ENCODE measurements at places on chromosomes 2 and 18.

- no peak for DNase-seq
Measured at GRCh38 chr2:182228741-182229140, 198.1 kb downstream of the PDE1A start.

- DNase-seq = no peak
Measured at GRCh38 chr2:233130481-233131020, 70.4 kb downstream of the INPP5D start.

- no peak for DNase-seq
Measured at GRCh38 chr2:25521665-25522387, 151.6 kb downstream of the DTNB start.

- no peak for DNase-seq
Measured at GRCh38 chr2:128682729-128683284, 364.1 kb upstream of the HS6ST1 start.

- DNase-seq = peak; percentile 90
Measured at GRCh38 chr18:79951545-79952455, at the start of gene SLC66A2. SLC66A2 (minus strand) TSS chr18:79951653; CDS start chr18:79950926, 727 bp downstream.

- DNase-seq = no peak
Measured at GRCh38 chr18:72410399-72410798, 133.7 kb downstream of the CBLN2 start.

- no peak for DNase-seq
Measured at GRCh38 chr2:10331702-10332401, 29.1 kb downstream of the HPCAL1 start.

GRCh38 chr2:51258301-51258700 is 226.4 kb upstream of the NRXN1 start:
- no peak for DNase-seq

DNA sequence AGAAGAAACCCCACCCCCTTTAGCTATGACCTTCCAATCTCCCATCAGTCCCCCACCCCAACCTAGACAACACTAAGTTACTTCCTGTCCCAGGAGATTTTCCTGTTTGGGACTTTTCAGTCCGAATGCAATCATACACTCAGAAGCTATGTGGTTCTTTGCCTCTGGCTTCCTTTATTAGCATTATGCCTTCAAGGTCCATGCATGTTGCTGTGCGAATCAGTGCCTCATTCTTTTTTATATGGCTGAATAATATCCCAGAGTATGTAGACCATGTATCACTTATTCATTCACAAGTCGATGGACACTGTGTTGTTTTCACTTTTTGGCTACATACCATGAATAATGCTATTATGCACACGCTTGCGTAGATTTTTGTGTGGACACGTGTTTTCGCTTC is 292.1 kb upstream of the HDAC4 start:
- no peak for DNase-seq

DNA sequence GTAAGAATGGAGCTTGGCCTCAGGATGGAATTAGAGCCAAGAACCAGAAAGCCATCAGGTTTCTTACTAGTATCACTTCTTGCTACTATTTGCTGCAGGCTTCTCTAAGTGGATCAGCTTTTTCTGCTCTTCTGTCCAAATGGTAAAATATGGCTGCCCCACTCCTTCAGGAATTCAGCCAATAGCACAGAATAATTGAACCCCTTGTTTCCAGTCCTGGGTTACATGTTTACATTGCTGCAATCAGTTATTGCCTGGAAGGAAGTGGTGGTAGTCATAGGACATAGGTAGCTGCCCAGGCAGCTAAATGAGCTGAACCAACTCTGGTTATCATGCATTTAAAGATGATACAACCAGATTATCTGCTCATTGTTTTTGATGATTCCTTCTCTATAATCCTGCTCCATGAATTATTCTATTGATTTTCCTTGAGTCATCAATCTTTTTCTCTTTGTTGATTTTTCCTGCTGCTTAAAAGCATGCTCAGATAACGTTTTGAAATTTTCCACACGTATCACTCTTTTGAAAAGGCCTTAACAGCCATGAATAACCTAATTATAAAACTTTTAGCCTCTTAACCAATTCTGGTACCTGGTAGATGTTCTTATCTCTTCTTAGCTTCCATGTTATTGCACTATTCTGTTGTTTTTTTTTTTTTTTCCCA is 12.6 kb downstream of the AGPS start:
- no peak for DNase-seq

GRCh38 chr2:9296559-9296958 is 89.9 kb downstream of the ASAP2 start:
- DNase-seq = no peak

GRCh38 chr2:54083445-54083844 is 32.0 kb upstream of the ACYP2 start:
- no peak for DNase-seq

- no peak for DNase-seq
Measured at GRCh38 chr2:64637931-64638330, 15.8 kb downstream of the SERTAD2 start.

DNA sequence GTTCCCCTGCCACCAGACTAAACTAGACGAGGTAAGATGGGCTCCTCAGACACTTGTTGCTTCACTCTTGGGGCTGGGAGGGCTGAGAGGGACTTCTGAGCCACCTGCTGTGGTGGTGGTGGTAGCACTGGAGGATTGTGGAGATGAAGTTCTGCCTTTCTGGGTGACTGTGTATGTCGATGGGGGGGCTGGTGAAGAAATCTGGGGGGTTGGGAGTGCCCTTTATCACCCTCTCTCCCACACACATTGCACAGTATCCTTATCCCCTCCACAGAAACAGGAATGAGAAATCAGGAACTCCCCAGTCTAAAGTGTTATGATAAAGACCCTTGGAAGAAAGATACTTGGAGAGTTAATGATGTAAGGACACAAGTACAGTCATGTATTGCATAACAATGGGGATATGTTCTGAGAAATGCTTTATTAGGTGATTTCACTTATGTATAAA is 38.5 kb downstream of the HK2 start:
- no peak for DNase-seq

GRCh38 chr2:190856985-190857384 is 23.6 kb upstream of the GLS start:
- DNase-seq = no peak

GRCh38 chr18:63152096-63152495 is 167.5 kb downstream of the BCL2 start:
- no peak for DNase-seq

GRCh38 chr2:237892478-237892877 is 33.1 kb downstream of the RAMP1 start:
- no peak for DNase-seq

- DNase-seq = no peak
Measured at GRCh38 chr2:60880643-60881046, 729 bp upstream of the REL start.

GRCh38 chr2:226643030-226643945 is 156.3 kb downstream of the IRS1 start:
- no peak for DNase-seq

DNA sequence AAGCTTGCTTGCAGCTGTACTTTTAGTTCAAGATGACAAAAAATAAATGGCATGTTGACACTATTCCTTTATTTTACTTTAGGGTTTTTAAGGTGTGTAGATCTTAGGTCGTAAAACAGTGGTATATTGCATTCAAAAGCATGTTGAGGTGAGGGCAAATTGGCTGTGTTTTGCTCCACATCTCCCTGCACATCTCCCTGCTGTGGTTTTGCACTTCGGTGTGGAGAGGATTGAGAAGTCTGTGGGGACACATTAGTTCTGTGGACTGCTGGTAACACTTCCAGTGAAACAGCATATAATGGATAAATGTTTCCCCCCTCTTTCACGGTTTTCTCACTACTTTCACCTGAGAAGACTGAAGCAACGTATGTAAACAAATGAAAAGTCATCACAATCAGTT is 25.1 kb downstream of the C2orf74 start:
- DNase-seq = no peak

- no peak for DNase-seq
Measured at GRCh38 chr2:3457524-3458395, 61.6 kb downstream of the ADI1 start.

- no peak for DNase-seq
Measured at GRCh38 chr18:7755753-7756475, 188.8 kb downstream of the PTPRM start.

GRCh38 chr2:67075530-67076238 is 321.4 kb upstream of the ETAA1 start:
- DNase-seq = no peak

- DNase-seq = no peak
Measured at GRCh38 chr2:223797811-223798721, 39.3 kb downstream of the AP1S3 start.

GRCh38 chr2:223692191-223692947 is 90.2 kb upstream of the SCG2 start:
- peak; percentile 64 for DNase-seq

GRCh38 chr18:52781113-52781512 is 441.1 kb downstream of the DCC start:
- DNase-seq = no peak

DNA sequence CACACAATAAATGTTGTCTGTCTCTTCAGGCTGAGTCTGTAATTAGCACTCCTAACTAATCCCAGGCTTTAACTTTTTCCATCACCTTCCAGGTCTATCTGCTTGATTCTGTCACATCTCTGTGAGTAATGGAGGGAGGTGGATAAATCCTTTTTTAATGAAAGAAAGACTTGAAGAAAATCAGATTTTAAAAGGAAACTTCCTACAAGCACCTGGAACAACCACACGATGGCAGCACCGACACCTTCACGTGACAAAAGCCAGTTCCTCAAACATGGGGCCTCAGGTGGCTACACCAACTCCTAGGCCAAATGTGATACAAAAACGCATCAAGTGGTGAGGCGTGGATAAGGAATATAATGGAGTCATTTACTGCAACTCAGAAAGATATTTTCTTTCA is 41.8 kb downstream of the TGFBRAP1 start:
- peak; percentile 39 for DNase-seq

DNA sequence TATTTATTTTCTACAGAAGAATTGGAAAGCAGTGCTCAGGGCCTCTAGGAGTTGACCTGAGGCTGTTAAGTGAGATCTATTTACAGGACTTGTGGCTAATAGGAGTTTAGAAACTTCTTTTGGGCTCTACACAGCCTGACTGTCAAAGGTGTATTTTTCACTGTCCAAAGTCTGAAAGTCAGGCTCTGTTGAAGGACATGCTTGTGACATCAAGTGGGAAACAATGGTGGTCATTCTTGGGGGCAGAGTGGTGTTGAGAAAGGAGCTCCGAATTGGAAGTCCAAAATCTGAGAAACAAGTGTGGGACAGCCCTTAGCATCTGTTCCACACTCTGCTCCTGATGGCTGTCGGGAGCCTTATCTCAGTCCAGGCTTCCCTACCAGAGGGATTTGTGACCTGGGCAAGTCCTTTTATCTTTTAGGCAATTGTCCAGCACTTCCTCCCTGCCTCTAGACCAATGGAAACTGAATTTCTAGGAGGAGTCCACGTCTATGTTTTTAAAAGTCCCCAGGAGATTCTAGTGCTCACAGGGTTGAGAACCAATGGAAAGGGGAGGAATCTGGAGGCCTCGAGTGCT is 76.4 kb downstream of the LIPG start:
- DNase-seq = no peak

DNA sequence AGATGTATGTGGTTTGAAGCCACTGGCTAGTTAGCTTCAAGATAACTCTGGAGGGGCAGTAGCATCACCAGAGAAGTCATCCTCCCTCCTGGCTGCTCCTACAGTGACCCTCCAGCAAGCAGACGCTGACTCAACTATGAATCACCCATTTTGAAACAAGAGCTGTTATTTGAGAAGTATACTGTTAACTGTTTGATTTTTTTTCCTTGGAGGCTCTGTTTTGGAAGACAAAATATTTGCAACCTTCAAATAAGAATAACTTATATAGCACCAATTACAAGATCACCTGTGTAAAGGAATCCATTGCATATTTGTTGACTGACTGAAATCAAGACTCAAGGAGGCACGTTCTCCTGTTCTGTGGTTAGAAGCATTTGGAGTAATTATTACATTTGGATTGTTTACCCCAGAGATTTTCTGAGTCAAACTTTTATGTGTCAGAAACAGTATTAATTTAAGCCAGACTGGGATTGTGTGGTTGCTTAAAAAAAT is 313.8 kb downstream of the MTX2 start:
- no peak for DNase-seq

- DNase-seq = no peak
Measured at GRCh38 chr2:189116087-189116486, 63.5 kb downstream of the COL5A2 start.

DNA sequence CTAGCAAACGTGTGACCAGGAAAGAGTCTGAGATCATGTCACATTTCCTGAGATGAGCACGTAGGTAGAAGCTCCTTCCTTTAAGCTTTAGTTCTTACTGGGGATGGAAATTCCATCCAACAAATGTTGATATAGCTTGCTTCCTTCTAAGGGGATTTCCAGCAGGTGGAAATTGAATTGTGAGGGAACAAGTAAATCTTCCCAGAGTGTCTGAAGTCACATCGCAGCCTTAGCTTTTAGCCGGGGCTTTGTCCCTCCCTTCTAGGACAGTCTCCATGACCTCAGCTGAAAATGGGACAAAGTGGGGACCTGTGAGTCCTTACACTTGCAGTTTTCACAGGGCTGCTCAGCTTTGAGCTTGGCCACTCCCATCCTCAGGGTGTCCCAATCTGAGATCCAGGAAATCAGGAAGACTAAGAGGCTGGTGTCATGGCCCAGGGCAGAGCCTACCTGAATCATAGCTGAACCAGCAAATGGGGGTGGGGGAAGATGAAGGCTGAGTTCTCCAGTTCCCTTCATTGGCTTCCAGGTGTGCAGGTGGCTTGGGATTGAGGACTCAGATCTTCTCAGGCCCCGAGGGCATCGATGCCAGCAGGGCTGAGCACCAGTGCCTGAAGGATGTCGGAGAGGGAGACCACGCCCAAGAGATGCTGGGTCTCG is 8.3 kb downstream of the PRKAG3 start:
- no peak for DNase-seq

DNA sequence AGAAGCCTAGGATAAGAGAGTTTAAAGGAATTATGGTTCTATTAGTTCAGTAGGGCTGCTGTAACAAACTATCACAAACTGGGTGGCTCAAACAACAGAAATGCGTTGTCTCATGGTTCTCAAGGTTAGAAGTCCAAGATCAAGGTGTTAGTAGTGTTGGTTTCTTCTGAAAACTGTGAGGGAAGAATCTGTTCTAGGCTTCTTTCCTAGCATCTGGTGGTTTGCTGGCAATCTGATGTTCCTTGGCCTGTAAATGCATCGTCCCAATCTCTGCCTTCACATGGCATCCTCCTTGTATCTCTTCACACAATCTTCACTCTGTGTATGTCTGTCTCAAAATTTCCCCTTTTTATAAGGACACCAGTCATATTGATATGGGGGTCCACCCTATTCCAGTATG is 76.3 kb downstream of the MDH1 start:
- no peak for DNase-seq

GRCh38 chr18:58438958-58439300 is 190.0 kb downstream of the ALPK2 start:
- DNase-seq = no peak

- DNase-seq = no peak
Measured at GRCh38 chr18:57909620-57910019, 106.5 kb upstream of the ATP8B1 start.
